Activated CD4-positive, CD25-positive, alpha-beta regulatory T cell treated with anti-CD3 and anti-CD28 coated beads, Interleukin-2, amount 50 U/mL, for 72 hours (primary cell): ENCODE measurements at places on chromosomes 4 and X.

DNA sequence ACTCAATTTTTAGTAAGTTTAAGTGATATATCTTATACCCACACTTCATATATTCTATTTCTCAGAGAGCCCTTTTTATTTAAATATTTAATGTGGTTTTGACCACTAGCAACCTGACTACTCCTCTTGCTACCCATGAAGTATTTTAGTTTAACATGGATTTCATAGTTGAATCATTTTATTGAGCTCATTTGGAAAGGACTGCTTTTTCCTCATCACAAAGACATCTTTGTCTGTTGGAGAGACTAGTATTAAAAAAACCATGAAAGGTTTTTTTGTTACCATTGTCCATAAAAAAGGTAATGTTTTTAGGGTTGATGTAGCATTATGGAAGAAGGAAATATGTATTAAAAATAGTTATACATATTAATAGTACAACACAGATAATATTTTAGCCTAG, 139.5 kb downstream of the RAPGEF2 start:
- no peak for DNase-seq

DNA sequence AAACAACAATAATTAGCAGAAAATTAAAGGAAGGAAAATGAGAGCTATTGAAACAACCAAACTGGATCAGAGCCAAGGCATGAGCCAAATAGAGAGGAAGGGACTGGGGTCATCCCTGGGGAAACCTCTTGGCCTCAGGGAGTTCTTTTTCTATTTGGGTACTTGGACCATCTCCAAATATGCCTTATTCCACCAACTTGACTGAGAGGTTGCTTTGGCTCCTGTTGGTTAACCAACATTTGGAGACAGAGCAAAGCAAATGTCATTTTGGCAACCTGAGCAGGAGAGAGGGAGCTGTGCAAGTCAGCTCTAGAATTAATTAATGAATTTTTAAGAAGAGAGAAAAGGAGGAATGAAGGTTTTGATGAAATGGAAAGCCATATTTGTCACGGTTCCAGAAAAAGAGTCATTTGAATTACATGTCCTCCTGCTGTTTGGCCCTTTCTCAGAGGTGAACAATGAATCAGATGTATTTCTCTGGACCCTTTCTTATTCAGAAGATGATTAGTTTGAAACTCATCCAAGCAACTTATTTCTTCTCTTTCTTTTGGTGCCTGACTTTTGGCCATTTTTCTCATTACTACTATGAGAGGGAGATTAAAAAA, 119.1 kb downstream of the CNKSR2 start:
- DNase-seq: no peak

- DNase-seq: no peak
Measured at GRCh38 chr4:181860668-181861067, 382.5 kb upstream of the TENM3 start.

GRCh38 chr4:15188605-15189539, 186.6 kb downstream of the CPEB2 start:
- DNase-seq: no peak

GRCh38 chr4:127188847-127189246, 443.9 kb upstream of the INTU start:
- DNase-seq: no peak

- no peak for DNase-seq
Measured at GRCh38 chr4:88623097-88623496, 30.8 kb downstream of the HERC3 start.

DNA sequence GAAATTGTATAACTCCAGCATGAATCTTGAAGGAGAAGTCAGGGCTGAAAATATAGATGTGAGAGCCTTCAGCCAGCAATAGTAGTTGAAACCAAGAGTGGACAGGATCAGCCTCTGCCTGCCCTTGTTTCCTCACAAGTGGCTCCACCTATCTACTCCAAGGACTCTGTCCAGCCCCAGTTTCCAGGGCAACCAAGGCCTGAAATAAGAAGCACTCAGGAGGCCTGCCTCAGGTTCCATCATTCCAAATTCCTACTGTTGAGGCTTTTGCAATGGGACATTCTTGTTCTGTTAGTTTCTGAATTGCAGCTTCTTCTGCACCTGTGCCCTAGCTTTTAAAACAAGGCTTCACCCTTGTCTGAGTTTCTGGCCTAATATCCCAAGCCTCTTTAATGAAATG, 41.6 kb downstream of the TRPC5OS start:
- no peak for DNase-seq

- no peak for DNase-seq
Measured at GRCh38 chr4:65344278-65344825, 325.9 kb downstream of the EPHA5 start.

GRCh38 chrX:574251-574650, 56.3 kb upstream of the SHOX start:
- no peak for DNase-seq

DNA sequence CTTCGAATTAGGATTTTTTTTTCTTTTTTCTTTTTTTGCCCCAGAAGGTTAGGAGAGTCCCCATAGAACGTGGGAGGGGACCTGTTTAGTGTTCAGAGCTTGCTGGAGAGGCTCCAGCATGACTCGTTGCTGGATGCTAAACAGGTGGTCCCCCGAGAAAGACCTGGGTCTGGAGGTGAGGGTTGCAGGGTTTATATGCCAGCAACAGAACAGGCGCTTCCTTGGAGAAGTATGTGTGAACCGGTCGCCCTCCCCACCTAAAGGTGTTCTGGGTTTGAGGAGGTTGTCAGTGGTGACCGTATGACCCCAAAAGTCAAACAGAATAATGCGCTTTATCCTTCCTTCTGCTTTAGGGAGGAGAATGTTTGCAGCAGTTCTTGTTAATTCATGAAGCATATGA, 52.1 kb upstream of the SHOX start:
- no peak for DNase-seq

GRCh38 chrX:40104630-40104984, 6.8 kb upstream of the BCOR start:
- peak; percentile 54 for DNase-seq

GRCh38 chrX:20309806-20310205, 43.1 kb upstream of the RPS6KA3 start:
- DNase-seq: no peak

DNA sequence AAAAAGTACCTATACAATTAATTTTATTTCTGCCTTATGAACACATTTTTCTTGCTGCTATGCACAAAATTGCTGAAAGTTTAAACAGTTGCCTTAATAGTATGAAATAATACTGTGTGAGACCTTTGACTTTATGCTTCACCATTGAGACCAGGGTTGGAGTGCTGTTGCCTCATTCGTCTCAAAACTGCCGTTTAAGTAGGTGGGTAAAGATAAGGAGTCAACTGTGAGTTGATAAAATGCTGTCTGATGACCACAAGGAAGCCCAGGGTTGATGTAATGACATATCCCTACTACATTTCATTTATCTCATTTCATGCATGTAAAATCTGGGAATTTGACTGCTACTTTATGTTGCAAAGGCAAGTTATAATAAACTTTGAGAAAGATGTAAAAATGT, 23.4 kb downstream of the STK26 start:
- no peak for DNase-seq

DNA sequence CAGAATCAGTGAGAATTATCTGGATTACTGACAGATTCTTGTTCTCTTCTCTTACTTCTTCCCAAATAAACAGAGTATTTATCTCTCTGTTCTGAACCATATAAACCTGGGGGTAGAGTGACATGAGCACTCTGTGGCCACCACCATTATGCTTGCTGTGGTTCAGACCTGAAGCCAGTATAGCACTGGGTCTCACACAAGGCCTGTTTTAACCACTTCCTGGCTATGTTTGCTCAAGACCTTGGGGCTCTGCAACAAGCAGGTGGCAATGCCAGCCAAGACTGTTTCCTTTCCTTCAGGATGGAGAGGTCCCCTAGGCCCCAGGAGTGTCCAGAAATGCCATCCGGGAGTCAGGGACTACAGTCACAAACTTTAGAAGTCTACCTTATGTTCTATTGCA, 21.7 kb upstream of the HEPH start:
- DNase-seq: no peak

DNA sequence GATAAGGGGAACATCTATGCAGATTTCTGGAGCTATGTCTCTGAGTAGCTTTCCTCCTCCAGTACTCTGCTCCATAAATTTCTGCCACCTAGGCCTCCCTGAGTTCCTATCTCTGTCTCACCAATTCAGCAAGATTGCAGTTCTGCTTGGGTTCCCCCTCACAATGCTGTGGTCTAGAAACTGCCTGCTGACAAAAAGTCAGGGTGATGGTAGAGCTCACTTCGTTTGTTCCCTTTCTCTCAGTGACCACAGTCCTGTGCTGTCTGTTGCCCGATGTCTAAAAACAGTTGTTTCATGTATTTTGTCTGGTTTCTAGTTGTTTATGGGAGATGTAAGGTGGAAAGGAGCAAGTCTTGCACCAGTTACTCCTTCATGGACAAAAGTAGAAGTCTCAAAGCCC, 41.1 kb downstream of the AMMECR1 start:
- DNase-seq: no peak

- DNase-seq: no peak
Measured at GRCh38 chr4:155025762-155026457, 182.5 kb upstream of the NPY2R start.

- DNase-seq: no peak
Measured at GRCh38 chr4:7900334-7900909, 39.2 kb downstream of the AFAP1 start.

DNA sequence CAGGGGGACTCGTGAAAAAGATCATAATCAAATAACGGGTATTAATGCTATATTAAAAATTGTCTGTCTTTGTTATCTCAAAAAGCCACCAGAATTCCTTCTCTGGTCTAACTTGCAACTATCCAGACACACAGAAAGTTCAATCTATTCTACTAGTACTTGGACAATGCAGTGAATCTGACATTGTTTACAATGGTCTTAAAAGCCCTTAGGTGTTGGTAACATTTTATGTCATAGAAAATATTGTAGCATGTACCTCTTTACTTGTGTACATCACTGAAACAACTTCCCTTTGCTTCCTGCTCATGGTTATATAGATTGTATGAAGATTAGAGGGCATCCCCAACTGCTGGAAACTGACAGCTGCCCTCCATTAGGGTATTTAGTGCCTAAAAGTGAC, 71.1 kb upstream of the PPP3CA start:
- DNase-seq: no peak

DNA sequence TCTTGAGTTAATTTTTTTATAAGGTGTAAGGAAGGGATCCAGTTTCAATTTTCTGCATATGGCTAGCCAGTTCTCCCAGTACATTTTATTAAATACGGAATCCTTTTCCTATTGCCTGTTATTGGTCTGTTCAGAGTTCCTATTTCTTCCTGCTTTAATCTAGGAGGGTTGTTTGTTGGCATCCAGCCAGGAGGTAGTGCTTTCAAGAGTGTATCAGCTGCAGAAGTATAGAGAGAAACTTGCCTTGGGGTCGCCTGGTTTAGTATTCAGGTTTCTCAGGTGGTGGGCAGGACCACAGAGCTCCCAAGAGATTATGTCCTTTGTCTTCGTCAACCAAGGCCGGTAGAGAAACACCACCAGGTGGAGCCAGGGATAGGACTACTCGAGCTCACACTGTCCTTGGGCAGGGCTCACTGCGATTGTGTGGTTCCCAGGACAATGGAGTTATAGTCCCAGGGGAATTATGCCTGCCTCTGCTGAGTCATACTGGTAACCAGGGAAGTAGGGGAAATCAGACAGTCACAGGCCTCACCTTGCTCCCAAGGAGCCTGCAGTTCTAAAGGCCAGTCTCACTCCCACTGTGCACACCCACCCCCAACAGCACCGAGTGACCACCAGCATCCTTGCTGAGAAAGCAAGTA, 168.1 kb downstream of the VSIG4 start:
- DNase-seq: no peak

DNA sequence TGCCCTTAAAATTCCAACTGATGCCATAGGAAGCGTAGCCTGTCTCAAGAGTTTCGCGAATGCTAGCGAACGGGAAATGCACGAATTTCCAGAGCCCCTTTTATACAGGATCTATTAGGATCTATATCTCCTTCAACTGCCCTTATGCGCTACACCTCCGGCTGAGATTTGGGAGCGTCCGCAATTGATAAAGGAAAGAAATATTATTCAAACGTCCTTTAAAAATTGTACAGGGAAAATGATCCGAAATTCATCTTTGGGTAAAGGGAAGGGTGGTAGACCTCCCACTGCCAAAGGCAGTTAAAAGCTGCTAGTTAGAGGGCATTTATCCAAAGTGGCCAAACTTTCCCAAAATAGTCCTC, 609 bp downstream of the NR3C2 start:
- DNase-seq: no peak

DNA sequence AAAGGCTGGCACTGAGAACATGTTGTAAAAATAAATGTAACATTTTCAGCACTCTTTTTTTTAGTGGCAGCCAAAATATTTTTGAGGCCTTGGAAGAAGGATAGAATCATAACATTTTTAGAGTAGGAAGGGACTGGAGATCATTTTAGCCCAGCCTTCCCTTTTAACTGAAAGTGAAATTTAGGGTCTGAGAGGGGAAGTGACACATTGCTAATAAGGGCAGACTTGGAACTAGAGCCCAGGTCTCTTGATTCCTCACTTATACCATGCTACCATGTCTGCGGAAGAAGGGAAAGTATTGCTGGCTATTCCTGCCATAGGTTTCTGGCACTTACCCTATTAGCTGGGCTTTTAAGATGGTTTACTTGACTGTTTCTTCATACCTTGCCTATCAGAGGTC, 4.8 kb downstream of the WDR44 start:
- no peak for DNase-seq

DNA sequence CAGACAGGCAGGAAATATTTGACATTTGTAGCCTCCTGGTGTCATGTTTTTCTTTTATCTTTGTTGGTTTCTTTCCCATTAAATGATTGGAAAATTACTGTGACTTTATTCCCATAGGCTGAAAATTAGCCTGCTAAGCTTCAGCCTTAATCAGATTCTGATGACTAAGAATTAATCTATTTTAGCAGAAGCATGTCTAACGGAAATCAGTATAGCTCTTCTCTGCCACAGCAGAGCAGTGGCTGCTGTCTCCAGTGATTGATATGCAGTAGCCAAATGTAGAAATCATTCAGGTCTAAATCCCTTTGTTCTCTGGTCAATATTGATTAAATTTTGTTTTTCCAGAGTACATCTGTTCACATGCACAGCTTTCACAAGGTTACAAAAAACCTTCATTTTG, 199.3 kb downstream of the GC start:
- DNase-seq: no peak

DNA sequence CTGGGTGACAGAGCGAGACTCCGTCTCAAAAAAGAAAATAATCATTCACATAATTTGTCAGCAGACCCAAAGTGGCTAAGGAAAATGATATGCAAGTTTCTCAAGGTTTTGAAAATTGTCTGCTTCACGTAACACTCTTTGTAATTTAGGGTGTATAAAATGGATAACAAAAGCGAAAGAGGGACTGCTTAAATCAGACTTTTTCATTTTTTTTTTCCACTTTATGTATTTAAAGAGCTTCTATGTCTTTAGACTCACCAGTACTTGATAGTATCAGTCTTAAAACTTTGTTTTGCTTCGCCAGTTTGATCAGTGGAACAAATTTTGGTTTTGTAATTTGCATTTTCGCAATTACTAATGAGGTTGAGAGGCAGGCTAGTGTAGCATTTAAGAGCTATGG, 34.6 kb downstream of the USP9X start:
- no peak for DNase-seq

- DNase-seq: no peak
Measured at GRCh38 chr4:18111081-18111480, 89.5 kb upstream of the LCORL start.
